Regular cardiac myocyte (primary cell): ENCODE measurements at places on chromosomes 16 and 17. TPM values are rescaled to one million over a fixed set of nuclear protein-coding genes. Genes with fewer than 3 reads are reported as not detected.

The RDM1 gene
- 0.28 and 1.3 TPM in 2 replicates for total RNA-seq

The PMFBP1 gene
- total RNA-seq: under 0.01 TPM in 1 of 2 replicates, not detected in the other

The RAB34 gene
- total RNA-seq: 154 and 167 TPM in 2 replicates

The PPY gene
- not detected in 2 replicates for total RNA-seq

The SLC13A5 gene
- not detected in 2 replicates for total RNA-seq
